ENCODE measurements at places on chromosomes 13 and 19. TPM values are rescaled to one million over a fixed set of nuclear protein-coding genes. Genes with fewer than 3 reads are reported as not detected.

ZNF730 gene
- total RNA-seq = not detected

GRCh38 chr13:36154567-36155291 lies 23.5 kb upstream of the DCLK1 start:
- peak; percentile 56 for DNase-seq

DNA sequence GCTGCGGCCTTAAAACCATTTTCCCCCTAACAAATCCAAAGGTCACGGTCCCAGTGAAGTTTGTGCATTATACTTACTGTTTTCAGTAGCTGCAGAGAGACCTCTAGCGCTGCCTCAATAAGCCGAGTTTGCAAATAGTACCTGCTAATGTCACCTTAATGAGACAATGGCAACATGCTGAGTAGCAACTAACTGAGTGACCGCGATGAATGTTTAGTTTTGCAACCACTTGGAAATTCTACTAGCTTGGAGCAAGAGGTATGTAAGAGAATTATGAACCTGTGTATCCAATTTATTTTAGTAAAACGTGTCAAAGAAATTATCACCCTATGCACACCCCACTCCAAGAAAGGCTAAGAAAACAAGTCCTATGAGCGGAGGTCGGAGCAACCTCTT lies 1.2 kb downstream of the KPNA3 start:
- no peak for DNase-seq

VSTM2B gene
- total RNA-seq = not detected

PDX1 gene
- not detected for total RNA-seq
